Cerebellar nuclear complex (tissue), 1 donor: ENCODE measurements at places on chromosomes 1 and 21.

DNA sequence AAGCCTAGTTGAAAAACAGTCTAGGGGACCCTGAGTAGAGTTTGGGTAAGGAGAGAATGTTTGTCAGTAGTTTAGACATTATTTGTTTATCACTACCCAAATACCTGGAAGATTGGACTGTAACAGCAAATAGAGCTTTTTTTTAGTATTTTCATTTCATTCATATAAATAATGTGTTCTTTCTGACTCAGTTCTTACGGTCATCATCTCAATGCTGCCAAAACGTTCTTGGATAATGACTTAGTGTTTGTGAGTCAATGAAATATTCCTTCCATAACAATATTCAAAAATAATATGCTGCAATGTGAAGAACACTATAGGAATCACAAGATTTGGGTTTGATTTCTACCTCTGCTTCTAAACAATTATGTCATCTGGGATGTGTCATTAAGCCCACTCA is 400.0 kb upstream of the PKN2 start:
- DNase-seq = no peak

DNA sequence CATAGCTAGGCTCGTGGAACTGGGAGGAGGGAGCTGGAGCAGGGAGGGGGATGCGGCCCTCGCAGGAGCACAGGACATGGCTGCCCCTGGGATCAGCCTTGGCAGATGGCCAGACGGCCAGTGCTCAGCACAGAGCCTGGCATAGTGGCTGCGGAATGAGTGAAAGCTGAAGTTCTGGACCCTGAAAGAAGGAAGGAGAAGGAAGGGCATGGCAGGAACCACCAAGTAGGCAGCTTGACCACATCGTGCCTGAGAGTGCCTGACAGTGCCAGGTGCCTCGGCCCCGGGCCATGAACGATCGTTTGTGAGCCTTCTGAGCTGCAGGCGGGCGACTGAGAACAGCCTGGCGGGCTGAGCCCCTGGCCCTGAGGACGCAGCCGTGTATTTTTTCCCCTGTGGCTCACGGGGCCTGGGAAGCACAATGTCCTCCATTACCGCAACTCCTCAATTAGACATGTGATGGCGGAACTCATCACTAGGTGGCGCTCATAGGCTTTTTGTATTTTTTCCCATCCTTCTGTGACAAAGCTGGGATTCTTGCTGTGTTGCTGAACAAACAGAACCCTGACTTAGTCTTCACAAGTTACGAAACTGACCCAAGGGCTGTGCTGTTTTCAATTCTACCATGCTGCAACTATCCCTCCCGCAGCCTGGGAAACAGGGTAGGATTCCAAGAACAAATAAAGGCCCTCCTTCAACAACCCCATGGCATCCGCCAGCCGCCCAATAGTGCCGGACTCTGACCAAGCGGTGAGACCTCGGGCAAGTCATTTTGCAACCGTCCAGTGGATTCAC is 29.9 kb upstream of the TMEM61 start:
- DNase-seq = peak; percentile 57

GRCh38 chr1:204383163-204383904 is 23.6 kb upstream of the PLEKHA6 start:
- no peak for DNase-seq

DNA sequence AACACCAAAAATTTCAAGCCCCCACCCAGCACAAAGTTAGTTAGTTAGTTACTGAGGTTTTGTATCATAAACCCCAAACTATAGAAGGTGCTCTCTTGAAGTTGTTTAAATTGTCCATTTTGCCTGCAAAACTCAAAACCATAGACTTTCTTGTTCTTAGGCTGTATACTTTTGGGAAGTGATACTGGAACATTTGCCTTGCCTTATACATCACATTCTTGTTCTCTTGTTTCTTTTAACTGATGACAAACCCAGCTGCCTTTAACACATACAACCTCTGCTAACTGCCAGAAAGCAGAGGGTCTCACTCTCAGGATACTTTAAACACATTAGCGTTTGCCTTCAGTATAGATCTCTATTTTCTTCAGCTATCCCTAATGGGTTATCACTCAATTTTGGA is 570.5 kb downstream of the MRPL39 start:
- DNase-seq = no peak

- no peak for DNase-seq
These were observed 73.5 kb downstream of the TMEM200B start for GRCh38 chr1:29050166-29050565.

- DNase-seq = no peak
These were observed 1319.5 kb downstream of the BRINP3 start for GRCh38 chr1:189158155-189158554.

- no peak for DNase-seq
These were observed 7.2 kb upstream of the BCL10 start for GRCh38 chr1:85283475-85284199.

DNA sequence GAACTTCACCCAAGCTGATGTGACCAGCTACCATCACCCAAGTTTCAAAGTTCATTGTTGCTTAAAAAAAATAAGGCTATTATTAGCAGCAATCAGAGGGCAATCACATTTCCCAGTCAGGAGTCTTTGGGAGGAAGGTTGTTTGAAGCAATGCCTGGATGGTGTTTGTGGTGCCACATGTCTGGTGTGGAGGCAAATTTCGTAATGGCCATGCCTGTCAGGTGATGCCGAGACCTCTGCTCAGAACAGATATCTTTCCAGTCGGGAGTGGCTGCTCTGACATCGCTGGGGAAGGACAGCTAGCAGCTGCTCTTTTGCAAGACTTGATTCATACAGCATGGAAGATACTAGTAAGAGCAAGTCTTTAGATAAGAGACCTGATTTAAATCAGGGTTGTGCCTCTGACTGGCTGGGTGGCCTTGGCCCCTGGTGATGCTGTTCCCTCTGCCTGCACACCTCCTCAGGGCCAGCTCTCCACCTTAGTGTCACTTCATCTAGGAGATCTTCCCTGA is 187.8 kb upstream of the JUN start:
- no peak for DNase-seq

- no peak for DNase-seq
These were observed 1.3 kb downstream of the EDARADD start for GRCh38 chr1:236395230-236395946.

DNA sequence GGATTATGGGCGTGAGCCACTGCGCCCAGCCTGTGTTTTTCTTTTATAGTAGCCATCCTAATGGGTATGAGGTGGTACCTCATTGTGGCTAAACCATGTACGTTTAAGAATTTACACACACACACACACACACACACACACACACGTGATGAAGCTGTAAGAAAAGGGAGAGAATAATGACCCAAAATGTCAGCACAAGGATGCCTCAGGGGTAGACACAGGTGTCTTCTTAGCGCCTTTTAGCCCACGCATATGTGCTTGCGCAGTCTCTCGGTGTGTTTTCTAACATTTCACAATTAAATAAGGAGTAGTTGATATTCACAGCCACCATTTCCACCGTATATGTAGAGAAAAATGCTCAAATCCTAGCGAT is 782 bp upstream of the PFKL start:
- DNase-seq = no peak

- no peak for DNase-seq
These were observed 49.7 kb upstream of the NHLH2 start for GRCh38 chr1:115890580-115890979.
